ENCODE measurements at places on chromosomes 5 and 9. TPM values are rescaled to one million over a fixed set of nuclear protein-coding genes. Genes with fewer than 3 reads are reported as not detected.

Gene NMUR2
- total RNA-seq = not detected

Gene MCIDAS
- total RNA-seq = not detected

Gene SWI5
- 8.4 TPM for total RNA-seq

Gene MCC
- total RNA-seq = 10.3 TPM

Gene EQTN
- 1.2 TPM for total RNA-seq

Gene IL4
- total RNA-seq = not detected

Gene LRRC19
- under 0.01 TPM for total RNA-seq

Gene ZNF883
- 29.0 TPM for total RNA-seq

Gene CSF2
- not detected for total RNA-seq

Gene PCDHGA10
- total RNA-seq = 14.5 TPM

Gene SPDL1
- 17.2 TPM for total RNA-seq

Gene BTF3
- 215 TPM for total RNA-seq

Gene IGFBPL1
- 31.7 TPM for total RNA-seq

Gene TAS2R1
- not detected for total RNA-seq

Gene PDLIM4
- 6.9 TPM for total RNA-seq

Gene SPATA31E1
- not detected for total RNA-seq

Gene GRXCR2
- total RNA-seq = not detected

Gene AP3B1
- total RNA-seq = 24.8 TPM

Gene CDC20B
- 0.25 TPM for total RNA-seq

Gene PDE6A
- total RNA-seq = not detected

Gene DIMT1
- 12.0 TPM for total RNA-seq
